ENCODE measurements at places on chromosomes 6 and 20.

GRCh38 chr6:150631283-150631983 lies 31.7 kb downstream of the PLEKHG1 start:
- DNase-seq = no peak

DNA sequence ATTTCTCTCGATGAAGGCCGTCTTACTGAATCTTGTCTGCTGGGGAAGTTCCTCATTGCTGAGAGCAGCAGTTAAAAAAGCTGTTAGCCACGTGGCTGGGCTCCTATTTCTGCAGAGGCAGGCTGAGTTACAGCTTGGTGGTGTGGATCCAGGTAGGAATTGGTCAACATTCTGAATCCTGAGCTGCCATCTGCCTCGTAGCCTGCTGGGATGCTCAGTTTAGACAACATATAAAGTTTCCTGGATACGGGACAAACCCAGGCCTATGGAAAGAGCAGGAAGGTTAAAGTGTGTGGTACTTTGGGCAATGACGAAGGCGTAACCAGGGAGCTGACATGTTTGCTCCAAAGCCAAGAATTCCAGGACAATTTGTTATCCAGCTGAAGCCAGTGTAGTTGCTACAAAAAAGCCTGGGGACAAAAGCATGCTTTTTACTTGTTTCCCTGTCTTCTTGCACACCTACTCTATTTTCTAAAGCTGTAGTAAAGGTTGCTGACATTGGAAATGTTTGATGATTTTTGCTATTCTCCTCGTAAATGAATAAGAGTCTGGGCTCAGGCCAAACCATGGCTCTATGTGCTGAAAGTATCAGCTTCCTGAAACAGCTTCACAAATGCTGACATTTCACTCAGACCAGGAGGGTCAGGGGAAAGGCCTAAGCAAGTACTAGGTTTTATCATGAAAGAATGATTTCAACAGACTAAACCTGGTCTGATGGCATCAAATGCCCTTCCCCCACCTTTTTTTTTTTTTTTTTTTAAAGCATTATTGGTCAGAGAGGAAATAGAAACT lies 12.4 kb upstream of the MYLK2 start:
- DNase-seq = no peak

DNA sequence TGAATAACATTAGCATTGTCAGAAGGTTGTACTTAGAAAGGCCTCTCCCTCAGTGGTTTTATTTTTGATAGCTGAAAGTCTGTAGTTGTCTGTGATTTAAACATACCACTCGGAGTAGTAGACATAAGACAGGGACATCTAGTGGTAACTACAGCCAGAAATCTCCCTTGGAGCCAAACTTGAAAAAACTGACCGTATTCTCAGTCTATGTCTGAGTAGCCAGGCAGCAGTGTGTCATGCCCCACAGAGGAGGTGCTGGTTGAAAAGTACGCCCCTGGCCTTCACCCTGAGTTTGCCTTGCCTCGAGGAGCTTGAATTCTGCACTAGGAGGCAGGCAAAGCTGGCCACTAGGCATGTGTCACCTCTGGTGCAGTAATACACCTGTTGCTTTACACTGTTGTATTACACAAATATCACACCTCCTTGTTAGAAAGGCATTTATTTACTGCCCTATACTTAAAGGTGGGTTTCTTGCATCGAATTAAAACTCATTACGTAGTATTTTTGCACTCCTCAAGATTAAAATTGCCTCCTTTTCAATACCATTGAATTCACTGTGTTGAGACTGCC lies 20.8 kb downstream of the ZBTB2 start:
- DNase-seq = no peak

GRCh38 chr6:32109114-32109764 lies at the start of gene TNXB:
TSS of gene TNXB (minus strand) at chr6:32109338. CDS start at chr6:32098198, 11,140 bp downstream.
- DNase-seq = no peak

GRCh38 chr6:162777091-162777490 lies 49.3 kb downstream of the PACRG start:
- DNase-seq = no peak

GRCh38 chr20:49790077-49790798 lies 22.4 kb upstream of the SLC9A8 start:
- DNase-seq = no peak

DNA sequence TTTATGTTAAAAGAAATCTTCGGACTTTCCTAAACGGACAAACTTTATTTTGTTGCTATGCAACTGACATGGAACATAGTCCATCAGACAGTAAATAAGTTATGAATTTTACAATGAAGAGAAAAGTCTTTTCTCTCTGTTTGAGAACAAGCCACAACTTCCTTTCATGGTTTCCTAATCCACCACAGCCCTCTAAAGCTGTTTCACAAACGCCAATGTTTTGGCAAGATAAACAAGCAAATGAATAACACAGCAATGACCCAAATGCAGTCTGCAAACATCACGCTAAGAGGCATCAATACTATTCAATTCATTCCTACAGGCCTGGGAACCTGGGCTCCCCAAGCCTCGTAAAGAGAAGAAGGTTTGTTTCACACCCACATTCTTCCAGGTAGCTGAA lies 60.4 kb downstream of the HAO1 start:
- DNase-seq = no peak

- DNase-seq = no peak
Observed at GRCh38 chr20:34579979-34580940, 21.7 kb downstream of the MAP1LC3A start.

DNA sequence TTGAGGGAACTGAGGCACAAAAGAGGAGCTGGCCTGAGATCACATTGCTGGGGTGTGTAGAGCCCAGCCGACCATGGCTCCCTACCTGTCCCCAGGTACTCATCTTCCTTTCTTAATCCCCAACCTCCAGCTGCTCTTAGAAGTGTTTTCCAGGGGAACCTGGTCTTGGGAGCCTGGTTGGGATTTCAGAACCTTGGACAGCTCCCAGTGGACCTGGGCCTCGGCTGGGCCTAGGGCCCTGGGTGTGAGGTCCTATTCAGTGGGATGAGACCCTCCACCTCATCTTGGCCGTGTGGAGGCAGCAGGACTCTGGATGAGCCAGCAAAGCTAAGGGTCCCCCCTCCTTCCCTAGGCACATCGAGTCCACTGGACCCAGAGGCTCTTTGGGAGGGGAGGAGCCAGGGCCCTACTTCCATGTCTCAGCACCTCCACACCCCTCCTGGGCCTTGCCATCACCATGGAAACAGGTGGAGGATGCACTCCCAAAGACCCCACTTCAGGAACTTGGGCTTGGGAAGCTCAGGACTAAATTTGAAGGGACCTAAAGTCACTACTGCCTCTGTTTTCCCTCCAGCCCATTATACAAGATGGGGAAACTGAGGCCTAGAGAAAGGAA lies 38.5 kb downstream of the DLGAP4 start:
- DNase-seq = no peak

DNA sequence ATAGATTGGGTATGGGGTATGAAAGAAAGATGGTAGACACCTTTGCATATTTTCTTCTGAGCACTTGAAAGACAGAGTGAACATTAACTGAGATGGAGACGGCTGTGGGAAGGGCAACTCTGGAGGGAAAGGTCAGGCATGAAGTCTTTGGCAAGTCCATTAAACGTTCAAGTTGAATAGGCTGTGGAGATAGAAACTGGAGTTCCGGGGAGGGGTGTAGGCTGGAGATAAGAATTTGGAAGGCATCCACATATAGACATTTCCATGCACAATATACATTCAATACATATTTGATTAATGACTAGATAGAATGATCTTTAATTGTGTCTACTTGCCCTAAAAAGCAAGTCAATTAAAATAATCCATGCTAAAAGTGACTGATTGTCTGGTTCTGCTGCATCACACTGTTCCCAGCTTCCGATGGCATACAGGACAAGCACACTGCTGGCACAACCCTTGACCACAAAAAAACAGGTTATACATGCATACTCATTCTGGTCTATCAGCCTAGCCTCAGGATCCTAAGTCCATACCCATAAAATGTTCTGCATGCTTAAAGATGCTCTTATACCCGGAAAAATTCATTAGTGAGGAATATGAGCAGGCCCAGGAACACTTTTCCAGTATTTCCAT lies 1.9 kb upstream of the MYLK4 start:
- no peak for DNase-seq

GRCh38 chr20:7883309-7883708 lies 56.9 kb downstream of the HAO1 start:
- DNase-seq = no peak

DNA sequence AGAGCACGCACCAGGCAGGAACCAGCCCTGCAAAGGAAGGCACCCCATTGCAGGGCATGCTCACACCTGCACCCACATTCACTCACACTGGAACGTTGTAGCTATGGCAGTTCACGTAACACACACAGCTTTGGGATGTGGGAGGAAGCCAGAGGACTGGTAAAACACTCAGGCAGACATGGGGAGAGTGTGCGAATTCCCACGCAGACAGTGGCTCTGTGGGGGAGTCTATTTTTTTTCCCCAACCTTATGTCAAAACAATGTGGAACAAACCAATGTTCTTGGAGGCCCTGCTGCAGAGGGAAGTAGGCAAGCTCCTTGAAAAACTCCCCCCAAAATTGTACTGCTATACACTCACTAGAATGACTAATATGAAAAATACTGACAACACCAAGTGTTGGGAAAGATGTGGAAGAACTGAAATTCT lies 91.0 kb downstream of the PPP1R14C start:
- no peak for DNase-seq

- no peak for DNase-seq
Observed at GRCh38 chr6:82185948-82186535, 61.5 kb downstream of the IBTK start.

- no peak for DNase-seq
Observed at GRCh38 chr20:11136691-11137090, 462.9 kb upstream of the JAG1 start.

DNA sequence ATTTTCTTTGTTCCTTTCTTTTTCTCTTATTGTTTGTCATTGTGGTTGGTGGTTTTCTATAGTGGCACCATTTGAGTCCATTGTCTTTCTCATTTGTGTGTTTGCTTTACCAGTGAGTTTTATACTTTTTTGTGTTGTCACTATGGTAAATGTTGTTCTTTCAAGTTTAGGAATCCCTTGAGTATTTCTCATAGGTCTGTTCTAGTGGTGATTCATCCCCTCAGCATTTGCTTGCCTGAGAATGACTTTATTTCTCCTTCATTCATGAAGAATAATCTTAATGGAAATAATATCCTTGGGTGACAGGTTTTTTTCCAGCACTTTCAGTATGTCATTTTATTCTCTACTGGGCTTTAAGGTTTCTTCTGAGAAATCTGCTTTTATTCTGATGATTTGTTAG lies 209.2 kb upstream of the ASCC3 start:
- DNase-seq = no peak

DNA sequence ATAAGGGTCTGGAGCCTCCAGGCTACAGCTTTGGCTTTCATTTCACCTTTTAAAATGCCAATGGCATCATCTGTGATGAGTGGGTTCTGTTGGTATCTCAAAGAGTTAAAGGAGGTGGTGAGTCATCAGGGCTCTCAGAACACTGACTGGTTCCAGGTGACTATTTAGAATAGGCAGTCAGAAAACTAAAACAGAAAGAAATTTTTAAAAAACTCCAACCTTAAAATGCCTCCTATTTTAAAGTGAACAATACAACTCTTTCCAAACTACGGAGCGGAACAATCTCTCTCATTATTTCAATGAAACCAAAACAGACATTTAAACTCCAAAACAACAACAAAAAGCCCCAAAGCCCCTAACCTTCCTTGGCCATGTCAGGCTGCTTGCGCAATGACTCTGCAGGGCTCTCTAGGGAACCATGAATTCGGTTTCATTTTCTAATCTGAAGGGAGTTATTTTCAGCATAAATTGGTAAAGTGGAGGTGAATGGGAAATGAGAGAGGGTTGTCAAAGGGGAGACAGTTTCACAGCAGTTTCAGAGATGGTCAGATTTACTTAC lies 194.9 kb downstream of the KIF6 start:
- DNase-seq = no peak

DNA sequence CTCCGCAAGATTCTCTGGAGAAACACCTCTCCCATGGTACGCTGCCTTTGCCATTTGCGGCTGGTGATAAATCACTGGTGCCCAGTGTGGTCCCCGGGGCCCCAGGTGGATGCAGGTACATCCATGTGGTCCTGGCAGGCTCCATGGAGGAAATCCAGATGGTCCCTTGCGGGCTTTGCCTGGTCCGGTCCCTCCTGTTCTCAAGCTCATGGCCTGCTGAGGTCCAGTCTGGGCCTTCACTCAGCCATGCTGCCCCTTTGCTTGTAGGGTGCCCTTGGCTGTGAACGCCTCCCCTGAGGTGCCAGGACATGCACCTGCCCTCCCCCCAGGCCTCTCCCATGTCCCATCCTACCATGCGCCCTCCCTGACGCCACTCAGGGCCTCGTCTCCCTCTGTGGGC lies 21.2 kb upstream of the DACT2 start:
- DNase-seq = no peak

DNA sequence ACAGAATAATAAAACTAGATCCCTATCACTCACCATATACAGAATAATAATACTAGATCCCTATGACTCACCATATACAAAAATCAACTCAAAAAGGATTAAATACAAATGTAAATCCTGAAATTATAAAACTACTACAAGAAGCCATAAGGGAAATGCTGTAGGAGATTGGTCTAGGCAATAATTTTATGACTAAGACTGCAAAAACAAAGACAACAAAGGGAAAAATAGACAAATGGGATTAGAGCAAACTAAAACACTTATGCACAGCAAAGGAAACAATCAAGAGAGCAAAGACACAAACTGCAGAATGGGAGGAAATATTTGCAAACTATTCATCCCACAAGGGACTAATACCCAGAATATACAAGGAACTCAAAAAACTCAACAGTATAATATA lies 4.1 kb upstream of the RNF217 start:
- no peak for DNase-seq

GRCh38 chr6:4587171-4587570 lies 189.0 kb upstream of the CDYL start:
- no peak for DNase-seq

DNA sequence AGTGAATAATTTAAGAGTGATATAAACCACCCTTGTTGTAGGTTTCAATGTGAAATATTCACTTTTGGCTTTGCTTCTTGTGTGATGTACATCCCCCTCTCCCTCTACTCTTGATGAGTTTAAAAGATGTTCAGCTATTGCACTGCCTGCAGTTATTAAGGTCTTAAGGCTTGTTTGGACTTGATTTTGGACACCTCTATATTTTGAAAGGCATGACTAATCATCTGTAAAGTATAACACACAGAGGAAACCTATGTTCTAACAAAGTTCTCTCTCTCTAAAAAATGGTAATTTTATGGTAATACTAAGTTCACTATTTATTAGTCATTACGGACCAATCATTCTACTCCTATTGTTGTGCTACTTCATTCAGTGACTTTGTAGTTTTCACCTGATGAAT lies 1719.9 kb downstream of the GRIK2 start:
- DNase-seq = no peak
